Effector memory CD4-positive, alpha-beta T cell (primary cell): ENCODE measurements at places on chromosomes 3 and 15.

- H3K27ac ChIP-seq, result no peak overlapping the region
- H3K4me1 ChIP-seq, result no peaks in the 10 kb centered on the region
- no peak overlapping the region for H3K4me3 ChIP-seq
- DNase-seq, result no peak
- no peaks in the 10 kb centered on the region for H3K27me3 ChIP-seq
These were observed 143.4 kb downstream of the CHSY1 start for GRCh38 chr15:101108461-101108775.

GRCh38 chr3:86978111-86978551, 12.8 kb downstream of the VGLL3 start:
- no peak for DNase-seq
- H3K27me3 ChIP-seq, result no peaks in the 10 kb centered on the region
- no peak overlapping the region for H3K4me3 ChIP-seq
- H3K4me1 ChIP-seq, result no peaks in the 10 kb centered on the region
- H3K36me3 ChIP-seq, result no peaks in the 10 kb centered on the region

- H3K27me3 ChIP-seq, result no peaks in the 10 kb centered on the region
- no peaks in the 10 kb centered on the region for H3K36me3 ChIP-seq
- no peak for DNase-seq
- no peak overlapping the region for H3K27ac ChIP-seq
These were observed 76.0 kb downstream of the ZBBX start for GRCh38 chr3:167304077-167304476.

DNA sequence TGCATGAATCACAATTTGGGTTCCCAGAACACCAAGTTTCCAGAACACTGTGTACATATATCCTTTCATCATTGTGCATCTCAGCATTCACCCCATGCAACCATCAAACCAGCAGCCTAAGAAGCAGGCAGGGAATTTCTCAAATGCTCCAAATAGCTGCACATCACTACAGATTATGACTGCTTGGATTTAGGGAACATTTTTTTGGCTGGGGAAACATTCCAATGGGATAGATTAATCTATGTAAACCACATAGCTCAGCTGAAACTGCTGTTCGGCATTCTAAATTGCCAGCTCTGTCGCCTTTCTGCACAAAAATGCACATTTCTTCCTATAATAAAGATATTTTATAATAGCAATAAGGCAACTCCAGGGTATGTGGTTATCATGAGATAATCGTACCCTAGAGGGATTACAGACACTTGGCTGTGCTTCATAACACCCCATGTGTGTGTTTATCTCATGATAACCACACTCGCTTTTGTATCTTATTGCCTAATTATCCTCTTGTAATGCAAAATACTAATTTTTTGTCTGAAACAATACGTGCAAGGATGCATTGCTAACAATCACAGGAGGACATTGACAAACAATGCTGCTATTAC, 483.7 kb upstream of the DPH6 start:
- no peaks in the 10 kb centered on the region for H3K4me1 ChIP-seq
- H3K36me3 ChIP-seq, result no peaks in the 10 kb centered on the region
- H3K27me3 ChIP-seq, result no peaks in the 10 kb centered on the region
- DNase-seq, result no peak

DNA sequence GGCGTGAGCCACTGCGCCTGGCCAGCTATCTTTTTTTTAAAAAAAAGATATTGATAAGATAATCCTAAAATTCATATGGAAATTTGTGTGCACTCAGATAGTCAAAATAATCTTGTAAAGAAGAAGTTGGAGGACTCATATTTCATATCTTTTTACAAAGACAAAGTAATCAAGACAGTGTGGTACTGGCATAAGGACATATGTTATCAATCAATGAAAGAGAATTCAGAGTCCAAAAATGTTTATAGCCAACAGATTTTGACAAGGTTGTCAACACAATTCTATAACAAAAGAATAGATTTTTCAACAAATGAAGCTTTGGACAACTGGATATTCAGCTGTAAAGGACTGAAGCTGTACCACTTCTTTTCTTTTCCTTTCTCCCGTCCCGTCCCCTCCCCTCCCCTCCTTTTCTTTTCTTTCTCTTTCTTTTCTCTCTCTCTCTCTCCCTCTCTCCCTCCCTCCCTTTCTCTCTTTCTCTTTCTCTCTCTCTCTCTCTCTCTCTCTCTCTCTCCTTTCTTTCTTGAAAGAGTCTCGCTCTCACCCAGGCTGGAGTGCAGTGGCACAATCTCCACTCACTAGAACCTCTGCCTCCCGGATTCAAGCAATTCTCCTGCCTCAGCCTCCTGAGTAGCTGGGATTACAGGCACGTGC, 126.8 kb downstream of the GSK3B start:
- no peaks in the 10 kb centered on the region for H3K36me3 ChIP-seq
- H3K4me3 ChIP-seq, result no peak overlapping the region
- no peak for DNase-seq
- H3K4me1 ChIP-seq, result no peaks in the 10 kb centered on the region

- H3K4me3 ChIP-seq, result no peak overlapping the region
- DNase-seq, result no peak
- H3K27ac ChIP-seq, result no peak overlapping the region
- H3K27me3 ChIP-seq, result no peaks in the 10 kb centered on the region
- no peaks in the 10 kb centered on the region for H3K4me1 ChIP-seq
These were observed 9.2 kb upstream of the EPHA3 start for GRCh38 chr3:89098173-89098572.

- H3K27ac ChIP-seq, result no peak overlapping the region
- DNase-seq, result no peak
- no peaks in the 10 kb centered on the region for H3K36me3 ChIP-seq
- H3K27me3 ChIP-seq, result no peaks in the 10 kb centered on the region
- no peak overlapping the region for H3K4me3 ChIP-seq
These were observed 160.0 kb upstream of the PRICKLE2 start for GRCh38 chr3:64385277-64385676.

DNA sequence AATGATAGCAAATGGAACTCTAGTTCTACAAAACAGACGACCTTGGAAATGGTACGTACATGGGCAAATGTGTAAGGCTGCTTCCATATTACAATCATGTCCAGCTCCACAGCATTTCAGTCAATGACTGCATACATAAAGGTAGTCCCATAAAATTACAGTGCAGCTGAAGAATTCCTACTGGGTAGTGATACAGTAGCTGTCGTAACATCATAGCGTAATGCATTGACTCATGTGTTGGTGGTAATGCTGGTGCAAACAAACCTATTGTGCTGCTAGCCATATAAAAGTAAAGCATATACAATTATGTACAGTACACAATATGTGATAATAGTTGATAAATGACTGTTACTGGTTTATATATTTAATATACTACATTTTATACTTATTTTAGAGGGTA, 18.5 kb downstream of the TTC23 start:
- no peaks in the 10 kb centered on the region for H3K36me3 ChIP-seq
- H3K4me1 ChIP-seq, result no peaks in the 10 kb centered on the region
- H3K27ac ChIP-seq, result no peak overlapping the region
- no peak for DNase-seq
- H3K27me3 ChIP-seq, result no peaks in the 10 kb centered on the region
